T follicular helper cell (primary cell): ENCODE measurements at places on chromosomes 1 and 21.

DNA sequence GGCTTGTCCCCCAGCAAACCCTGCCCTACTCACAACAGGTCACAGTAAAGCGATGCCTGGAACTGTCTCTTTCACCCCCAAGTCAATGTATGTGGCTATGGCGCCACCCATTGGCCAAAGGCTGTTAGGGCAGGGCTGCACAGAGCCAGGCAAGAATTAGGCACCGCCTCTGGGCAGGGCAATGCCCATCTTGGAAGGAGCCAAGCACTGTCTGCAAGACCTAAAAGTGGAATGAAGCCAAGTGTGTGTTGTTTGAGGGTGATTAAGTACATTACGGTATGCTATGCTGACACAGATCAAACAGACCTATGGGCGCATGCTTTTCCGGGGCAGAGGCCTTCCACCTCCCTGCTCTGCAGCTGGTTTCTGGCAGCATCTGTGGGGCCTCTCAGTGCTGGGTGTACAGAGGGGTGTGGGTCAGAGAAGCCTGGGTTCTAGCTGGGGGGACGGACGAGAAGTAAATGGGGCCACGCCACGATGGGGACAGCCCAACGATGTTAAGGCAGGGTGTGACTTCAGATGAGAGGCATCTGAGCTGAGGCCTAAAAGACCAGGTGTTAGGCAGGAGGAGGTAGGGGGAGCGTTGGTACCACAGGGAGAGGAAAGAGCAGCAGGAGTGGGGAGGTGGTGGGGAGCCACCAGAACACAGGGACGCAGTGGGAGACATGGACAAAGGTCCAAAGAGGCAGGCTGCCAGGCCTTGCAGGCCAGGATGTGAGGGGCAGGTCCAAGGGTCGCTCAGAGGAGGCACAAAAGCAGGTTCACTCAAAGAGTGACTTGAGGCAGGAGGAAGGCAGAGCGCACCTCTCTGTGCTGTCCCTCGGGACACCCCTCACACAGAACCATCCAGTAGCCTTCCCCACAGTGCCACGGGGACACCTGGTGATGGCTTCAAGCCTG is 49.8 kb downstream of the ACOT7 start:
- peak; percentile 40 for DNase-seq

GRCh38 chr1:46800742-46801141 is 1.9 kb downstream of the CYP4B1 start:
- no peak for DNase-seq

- DNase-seq = no peak
Observed at GRCh38 chr1:173478094-173478674, 1.0 kb downstream of the PRDX6 start.

DNA sequence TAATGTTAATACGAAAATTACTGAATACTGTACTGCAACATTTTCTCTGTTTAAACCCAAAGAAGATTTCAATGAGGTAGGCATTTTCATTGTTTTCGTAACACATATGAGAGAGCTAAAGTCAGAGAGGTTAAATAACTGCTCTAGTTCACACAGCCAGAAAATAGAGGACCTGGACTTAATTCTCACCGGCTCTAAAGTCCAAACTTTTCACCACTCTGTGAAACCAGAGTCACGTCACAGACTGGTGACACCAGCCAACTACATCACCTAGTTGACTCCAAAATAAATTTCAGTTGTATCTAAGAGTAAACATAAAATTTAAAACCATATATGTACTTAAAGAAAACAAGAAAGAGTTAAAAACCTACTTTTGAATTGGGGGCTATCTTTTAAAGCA is 146.7 kb downstream of the FCRL5 start:
- no peak for DNase-seq

DNA sequence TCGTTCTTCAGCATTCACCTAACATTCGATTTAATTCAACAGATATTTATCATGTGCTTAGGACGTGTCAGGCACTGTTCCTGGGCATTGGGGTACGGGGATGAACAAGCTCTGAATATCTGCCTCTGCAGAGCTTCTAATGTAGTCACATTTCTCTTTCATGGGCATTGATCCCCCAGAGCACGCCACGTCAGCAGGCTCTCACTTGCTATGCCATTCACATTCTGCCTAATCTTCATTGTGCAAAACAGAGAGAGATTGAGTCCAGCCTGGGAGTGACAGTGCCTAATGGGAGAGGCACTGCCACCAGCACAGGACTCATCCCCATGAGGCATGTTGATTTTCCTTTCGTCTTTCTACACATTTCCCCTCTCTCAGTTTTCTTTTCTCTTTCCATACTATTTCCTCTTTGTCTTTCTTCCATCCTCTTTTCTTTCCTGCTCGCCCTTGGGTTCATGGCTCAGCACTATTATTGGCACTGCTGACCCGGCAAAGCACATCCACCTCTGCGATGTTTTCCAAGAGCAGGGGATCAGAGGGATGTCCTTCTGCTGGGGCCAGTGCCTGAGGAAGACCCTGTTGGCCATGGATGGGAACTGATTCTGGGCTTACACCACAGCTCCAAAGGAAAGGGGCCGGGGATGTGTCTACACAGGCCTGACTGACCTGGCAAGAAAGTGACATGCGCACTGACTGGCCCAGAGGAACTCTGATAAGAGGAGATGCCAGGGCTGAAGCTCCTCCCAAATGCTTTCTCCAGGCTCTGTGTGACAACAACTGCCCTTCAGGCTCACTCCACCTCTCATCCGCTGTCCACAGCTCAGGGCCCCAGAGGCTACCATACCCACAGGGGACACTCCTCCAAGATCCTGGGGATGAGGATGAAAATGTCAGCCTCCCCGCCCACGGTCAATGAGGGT is 195.9 kb downstream of the TOMM20 start:
- no peak for DNase-seq

- DNase-seq = no peak
Observed at GRCh38 chr21:29117372-29117955, 13.0 kb upstream of the MAP3K7CL start.

- DNase-seq = no peak
Observed at GRCh38 chr1:84896279-84896678, 3.3 kb upstream of the LPAR3 start.

GRCh38 chr1:224736619-224737352 is 120.7 kb downstream of the CNIH3 start:
- no peak for DNase-seq

DNA sequence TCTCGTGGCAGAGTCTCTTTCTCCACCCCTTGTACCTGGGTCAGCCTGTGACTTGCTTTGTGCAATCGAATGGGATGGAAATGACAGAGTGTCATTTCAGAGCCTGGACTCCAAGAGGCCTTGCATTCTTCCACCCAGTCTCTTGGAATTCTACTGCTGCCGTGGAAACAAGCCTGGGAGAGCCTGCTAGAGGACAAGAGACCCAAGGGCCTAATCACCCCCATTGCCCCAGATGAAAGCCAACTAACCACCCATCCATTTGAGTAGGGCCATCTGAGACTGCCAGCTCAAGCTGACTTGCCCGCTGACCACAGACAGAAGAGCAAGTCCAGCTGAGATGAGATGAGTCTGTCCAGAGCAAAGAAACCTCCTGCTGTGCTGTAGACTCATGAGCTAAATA is 201.6 kb downstream of the PTPRU start:
- no peak for DNase-seq

- DNase-seq = no peak
Observed at GRCh38 chr1:199040076-199040905, 401.5 kb downstream of the PTPRC start.

DNA sequence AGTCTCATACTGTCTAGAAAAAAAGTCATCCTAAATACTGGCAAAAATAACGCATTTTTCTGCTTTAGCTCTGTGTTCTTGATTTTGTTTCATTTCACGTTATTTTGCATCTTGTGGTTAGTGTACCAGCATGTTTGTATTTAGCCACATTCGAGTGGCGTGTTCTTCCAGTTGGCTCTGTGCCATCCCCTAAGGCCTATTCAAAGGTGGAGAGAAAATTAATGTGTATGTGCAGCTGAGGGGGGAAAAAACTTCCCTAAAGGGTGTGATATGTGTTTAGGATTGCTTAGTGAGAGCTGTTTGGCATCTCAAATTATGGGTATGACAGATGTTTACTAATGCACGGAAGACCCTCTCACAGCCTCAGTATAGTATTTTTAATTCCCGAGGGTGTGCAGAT is 12.1 kb downstream of the DNAJC16 start:
- no peak for DNase-seq

DNA sequence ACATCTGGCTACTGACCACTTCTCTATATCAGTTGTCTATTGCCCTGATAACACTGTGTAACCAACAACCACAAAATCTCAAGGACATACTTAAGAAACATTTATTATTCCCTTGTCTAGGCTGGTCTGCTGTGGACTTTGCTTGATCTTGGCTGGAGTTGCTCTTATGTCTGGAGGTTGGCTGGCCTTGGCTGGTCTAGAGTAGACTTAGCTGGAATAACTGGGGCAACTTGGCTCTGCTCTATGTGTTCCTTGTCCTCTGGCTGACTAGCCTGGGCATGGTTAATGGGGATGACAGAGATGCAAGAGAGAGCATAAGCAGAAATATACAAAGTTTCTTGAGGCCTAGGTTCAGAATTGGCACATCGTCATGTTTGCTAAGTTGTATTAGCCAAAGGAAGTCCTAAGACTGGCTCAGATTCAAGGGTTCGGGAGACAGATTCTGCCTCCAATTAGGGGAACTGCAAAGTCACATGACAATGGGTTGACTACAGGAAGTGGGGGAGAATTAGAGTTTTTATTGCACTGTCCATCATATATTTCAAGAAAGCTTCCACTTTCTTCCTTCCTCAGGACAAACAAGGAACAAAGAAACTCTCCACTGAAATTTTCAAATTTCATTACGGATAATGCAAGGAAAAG is 61.4 kb upstream of the HMCN1 start:
- no peak for DNase-seq

- DNase-seq = no peak
Observed at GRCh38 chr1:110850627-110851026, 22.3 kb upstream of the CD53 start.

- no peak for DNase-seq
Observed at GRCh38 chr1:235984041-235984825, 80.7 kb downstream of the NID1 start.

- no peak for DNase-seq
Observed at GRCh38 chr1:198153103-198153502, 3.7 kb upstream of the NEK7 start.

DNA sequence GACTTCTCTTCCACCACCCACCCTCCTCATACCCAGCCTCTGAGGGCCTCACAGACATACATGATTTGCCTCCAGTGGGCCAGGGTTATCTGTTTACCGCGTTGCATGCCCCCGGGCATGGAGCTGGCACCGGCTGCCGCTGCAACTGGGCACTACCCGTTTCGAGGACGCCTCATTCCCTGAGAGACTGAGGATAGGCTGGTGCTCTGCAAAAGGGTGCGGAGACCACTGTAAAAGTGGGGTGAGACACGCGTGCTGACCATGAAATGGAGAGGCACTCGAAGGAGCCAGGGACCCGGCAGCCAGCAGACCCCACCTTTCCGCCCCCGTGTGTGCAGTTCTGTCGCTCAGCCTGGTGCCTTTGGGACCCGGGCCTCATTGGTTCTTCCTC is 20.6 kb downstream of the TP73 start:
- DNase-seq = no peak

DNA sequence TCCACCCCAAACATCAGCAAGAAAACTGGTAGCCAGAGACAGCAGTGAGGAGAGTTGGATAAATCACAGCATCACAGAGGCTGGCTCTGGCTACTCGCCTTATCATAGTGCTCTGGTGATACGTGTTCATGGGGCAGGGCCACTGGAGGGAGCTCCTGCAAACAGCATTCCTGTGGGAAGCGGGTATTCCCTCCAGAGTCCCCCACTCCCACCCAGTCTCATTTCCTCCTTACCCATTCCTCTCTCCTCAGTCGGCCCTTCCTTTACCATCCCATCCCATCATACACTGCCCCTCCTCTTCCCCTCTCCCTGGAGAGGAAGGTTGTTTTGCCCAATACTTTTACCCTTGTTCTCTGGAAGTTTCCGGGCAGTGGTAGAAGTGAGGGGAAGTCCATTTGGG is 7.1 kb downstream of the NHLH2 start:
- DNase-seq = no peak

GRCh38 chr1:59176471-59176870 is 120.4 kb upstream of the FGGY start:
- no peak for DNase-seq

DNA sequence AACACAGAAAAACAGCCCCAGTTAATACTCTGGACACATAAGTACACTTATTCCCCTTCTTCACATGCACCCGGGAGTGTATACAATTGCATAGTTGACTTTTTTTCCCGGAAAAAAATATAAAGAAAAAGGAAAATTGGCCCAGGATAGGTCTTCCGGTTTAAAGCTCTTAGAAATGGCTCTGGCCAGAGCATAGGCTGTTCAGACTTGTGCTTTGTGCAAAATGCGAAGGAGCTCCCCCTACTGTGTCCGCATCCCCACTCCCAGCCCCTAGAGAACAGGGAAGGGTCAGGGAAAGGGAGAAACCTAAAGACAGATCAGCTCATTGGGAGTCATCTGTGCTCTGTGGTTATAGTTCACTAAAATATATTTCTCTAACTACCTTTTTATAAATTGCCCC is 5.5 kb upstream of the MTMR11 start:
- no peak for DNase-seq

- no peak for DNase-seq
Observed at GRCh38 chr1:150525348-150525747, 9.8 kb downstream of the FALEC start.

- DNase-seq = no peak
Observed at GRCh38 chr1:76037324-76037723, 37.2 kb upstream of the ST6GALNAC3 start.

DNA sequence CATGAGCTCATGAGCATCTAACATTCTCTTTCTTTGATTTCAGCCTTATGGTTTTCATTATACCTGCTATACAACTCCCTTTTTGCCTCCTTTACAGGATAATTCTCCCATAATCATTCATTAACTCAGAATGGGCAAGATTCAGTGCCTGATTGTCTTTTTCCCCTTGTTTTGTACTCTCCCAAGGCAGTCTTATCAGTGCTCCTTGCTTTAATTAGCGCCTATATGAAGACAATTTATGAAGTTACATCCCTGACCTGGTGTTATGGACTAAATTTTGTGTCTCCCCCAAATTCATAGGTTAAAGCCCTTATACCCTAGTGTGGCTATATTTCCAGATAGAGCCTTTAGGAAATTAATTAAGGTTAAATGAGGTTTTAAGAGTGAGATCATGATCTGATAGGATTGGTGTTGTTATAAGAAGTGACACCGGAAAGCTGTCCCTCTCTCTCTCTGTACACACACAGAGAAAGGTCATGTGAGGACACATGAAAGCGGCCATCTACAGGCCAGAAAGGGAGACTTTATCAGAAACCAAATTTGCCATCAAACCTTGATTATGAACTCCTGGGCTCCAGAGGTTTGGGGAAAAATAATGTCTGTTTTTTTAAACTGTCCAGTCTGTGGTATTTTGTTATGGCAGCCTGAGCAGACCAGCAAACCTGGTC is 185.8 kb upstream of the CHODL start:
- no peak for DNase-seq
